Activated T-cell treated with anti-CD3 and anti-CD28 coated beads, Interleukin-2, amount 50 U/mL, for 4 hours (primary cell): ENCODE measurements at places on chromosomes 16 and 17. TPM values are rescaled to one million over a fixed set of nuclear protein-coding genes. Genes with fewer than 3 reads are reported as not detected.

DNA sequence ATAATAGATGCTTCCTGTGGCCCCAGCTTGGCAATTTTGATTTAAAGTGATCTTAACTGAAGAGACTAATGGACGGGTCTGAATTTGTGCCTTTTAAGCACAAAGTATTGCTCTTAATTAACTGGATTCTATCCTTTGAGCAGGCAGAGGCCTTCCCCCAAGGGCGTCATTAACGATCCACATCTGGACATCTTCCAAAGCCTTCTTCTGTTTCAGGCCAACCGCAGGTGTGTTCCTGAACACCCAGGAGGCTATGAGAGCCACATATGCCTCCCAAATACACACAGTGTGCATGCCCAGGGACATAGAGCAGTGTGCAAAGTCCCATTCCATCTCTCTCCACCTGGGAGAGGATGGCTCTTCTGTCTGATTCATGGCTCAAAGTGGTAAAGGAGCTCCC, 42.3 kb downstream of the MAPT start:
- DNase-seq: no peak

LPO gene
- total RNA-seq: not detected

- DNase-seq: no peak
Measured at GRCh38 chr17:46028981-46029565, 30.0 kb downstream of the STH start.

GRCh38 chr17:44356241-44356640, 7.4 kb downstream of the FAM171A2 start:
- DNase-seq: no peak

DNA sequence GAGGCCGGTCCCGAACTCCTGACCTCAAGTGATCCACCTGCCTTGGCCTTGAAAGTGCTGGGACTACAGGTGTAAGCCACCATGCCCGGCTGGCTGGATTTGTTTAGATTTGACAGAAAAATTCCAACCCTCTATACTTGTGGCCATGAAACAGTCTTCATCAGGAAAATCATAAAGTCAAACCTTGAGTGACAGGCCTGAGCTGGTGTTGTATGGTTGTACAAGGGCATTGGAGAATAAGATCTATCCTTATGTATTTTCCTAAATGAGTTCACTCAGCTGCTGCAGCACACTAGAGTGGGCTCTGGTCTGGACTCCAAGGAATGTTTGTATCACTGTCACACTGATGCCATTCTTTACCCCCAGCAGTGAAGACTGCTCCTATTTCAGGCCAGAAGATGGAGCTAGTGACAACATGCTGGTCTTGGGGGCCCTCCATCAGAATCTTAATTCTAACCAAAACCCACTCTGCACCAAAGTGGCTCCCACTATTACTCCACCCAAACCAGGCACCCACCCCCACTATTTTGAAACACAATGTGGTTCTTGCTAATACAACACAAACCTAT, 27.4 kb downstream of the SNX11 start:
- no peak for DNase-seq

TUBB3 gene
- total RNA-seq: 0.68 TPM

DNA sequence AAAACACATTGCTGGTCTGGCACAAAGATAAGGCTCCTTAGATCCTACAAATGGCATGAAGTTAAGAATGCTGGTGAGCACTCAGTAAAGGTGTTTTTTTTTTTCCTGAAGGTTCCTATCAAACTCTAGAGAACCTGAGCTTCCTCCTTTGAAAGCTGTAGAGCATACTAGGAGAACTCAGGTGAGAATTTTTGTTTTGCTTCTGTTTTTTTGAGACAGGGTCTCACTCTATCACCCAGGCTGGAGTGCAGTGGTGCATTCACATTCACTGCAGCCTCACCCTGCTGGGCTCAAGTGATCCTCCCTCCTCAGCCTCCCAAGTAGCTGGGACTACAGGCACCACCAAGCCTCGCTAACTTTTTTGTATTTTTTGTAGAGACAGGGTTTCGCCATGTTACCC, 21.0 kb upstream of the CIITA start:
- DNase-seq: no peak

DNA sequence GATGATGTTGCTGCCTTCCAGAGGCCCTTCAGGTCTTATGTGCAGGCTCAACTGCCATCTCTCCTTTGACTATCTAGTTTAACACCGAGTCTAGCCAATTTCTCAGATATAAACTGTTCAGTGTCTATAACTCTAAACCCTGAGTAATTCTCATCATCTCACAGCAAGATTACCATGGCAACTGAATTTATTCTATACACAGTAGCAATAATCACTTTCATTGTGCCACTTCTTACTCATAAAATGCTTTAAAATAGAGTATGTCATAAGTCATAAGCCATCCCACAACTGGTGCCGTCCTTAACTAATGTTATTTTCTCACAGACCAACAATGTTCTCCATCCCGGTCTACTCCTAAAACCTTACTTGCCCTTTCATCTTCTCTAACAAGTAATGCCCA, 45.0 kb downstream of the SYNRG start:
- DNase-seq: no peak

IQCK gene
- 5.4 TPM for total RNA-seq

DNA sequence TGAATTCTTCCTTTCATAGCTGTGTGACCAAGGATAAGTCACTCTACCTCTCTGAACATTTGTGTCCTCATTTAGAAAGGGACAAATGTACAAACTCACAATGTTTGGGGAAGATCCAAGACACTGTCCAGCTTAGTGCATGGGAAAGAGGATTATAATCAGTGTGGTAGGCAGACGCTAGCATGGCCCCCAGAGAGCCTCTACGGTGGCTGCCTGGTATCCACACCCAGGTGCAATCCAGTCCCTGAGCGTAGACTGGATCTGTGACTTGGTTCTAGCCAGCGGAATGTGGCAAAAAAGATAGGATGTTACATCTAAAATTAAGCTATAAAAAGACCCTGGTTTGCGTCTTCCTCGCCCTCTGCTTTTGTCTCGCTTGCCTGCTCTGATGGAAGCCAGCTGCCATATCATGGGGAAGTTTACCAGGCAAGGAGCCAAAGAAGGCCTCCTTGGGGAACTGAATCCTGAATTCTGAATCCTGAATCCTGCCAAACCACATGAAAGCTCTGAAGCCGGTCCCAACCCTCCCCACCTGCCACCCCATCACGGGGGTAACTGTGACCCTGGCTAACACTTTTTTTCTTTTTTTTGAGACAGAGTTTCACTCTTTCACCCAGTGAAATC, 51.7 kb downstream of the PLXDC1 start:
- no peak for DNase-seq

- no peak for DNase-seq
Measured at GRCh38 chr17:233473-233941, 52.1 kb upstream of the DOC2B start.

DNA sequence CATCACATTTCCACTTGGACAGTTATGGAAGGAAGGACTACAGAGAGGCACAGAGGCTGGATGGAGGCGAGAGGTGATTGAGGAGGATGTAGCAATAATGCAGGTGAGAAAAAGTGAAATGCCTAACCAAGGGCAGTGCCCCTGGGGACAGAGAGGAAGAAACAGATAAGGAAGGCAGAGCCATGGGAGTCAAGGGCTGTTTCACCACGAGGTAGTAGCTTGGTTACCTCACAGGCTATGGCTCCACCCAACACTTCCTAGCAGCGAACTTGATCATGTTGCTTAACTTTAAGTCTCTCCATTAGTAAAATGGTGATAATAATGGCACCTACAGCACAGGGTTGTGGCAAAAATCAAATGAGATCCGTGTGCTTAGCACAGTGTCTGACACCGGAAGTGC, 83.9 kb downstream of the YPEL2 start:
- DNase-seq: no peak

PIGS gene
- 47.0 TPM for total RNA-seq

GRCh38 chr16:75304521-75305363, 53.3 kb upstream of the BCAR1 start:
- DNase-seq: no peak

DNA sequence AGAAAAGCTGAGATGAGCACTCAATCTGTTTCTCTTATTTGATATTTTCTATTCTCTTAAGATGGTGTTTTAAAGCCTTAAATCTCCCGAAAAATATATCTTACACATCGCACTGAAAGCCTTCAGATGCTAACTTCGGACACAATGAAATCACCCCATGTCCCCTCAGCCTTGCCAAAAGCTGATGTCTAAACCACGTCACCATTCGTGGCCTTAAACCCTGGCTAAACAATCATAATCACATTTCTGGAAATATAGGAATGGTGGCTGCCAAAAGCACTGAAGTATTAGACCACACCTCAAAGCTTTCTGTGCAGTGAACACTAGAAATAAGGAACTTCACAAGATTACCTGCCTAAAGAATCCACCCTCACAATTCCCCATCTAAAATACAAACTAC, 402.7 kb downstream of the SOX9 start:
- no peak for DNase-seq

- no peak for DNase-seq
Measured at GRCh38 chr17:40356990-40357881, 7.3 kb downstream of the GJD3 start.

PLA2G10 gene
- total RNA-seq: not detected

- DNase-seq: no peak
Measured at GRCh38 chr17:41383690-41384089, 1.6 kb upstream of the KRT34 start.

KRTAP9-8 gene
- not detected for total RNA-seq

DNA sequence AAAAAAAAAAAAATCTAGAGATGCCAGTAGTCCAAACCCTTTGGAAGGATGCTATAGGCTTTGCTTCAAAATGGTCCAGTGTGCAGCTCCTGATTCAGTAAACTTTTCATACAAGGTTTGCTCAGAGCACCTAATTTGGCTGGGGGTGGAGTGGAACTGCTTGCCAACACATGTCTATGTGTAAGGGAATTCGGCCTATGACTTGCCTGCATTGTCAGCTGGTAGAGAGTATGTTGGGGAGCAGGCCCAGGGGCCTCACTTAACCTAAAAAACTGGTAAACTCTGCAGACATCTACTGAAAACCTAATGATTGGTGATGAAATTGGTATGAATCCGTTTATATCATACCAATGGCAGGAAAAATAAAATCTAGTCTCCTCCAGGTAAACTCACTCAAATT, 1.5 kb upstream of the MFSD6L start:
- DNase-seq: no peak

DNA sequence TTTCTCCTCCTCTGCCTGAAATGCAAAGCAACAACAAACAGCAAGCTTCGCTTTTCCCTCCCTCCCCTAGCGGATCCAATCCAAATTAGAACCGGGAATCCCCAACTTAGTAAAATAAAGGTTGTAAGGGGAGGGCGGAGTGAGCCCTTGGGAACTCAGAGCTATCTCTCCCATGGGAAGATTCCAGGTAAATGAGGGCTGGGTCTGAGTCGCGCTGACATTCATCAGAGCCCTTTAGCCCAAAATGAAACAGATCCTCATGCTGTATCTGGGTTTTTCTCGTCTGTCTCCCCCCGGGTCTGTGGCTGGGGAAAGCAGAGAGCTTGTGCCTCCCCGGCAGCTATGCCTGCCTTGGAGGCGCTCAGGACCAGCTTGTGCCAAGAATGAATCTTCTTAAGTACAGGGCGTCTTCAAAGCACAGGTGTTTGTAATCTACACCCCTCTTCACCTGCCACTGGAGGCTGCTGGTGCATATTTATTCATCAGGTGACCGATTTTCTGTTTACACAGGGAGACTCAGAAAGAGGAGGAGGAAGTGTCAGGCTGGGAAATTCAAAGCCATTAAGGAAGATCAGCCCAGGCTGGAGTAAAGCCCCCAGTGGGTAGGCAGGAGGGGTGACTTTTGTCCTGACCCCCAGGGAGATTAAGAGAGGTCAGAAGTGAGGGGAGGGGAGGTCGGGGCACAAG, 55.0 kb upstream of the GSE1 start:
- no peak for DNase-seq

DNA sequence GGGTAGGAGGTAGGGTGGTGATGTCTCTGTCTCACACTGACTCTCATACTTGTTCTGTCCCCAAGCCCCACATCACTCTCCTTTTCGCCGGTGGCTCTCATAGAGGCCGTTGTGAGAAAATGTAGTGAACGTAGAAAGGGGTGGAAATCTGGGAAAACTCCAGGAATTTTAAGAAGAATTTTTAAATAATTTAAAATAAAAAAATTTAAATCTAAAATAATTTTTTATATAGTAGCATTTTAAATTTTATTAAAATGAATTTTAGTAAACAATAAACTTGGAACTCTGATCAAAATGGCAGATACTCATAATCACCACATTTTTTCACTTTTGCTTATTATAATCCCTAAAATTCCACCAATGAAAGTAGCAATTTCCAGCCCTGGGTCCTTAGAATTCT, 473.6 kb upstream of the ZFHX3 start:
- DNase-seq: no peak

GRCh38 chr17:57956291-57957119, 1.3 kb upstream of the CUEDC1 start:
- DNase-seq: peak; percentile 16

GRCh38 chr16:75653922-75654321, 6.3 kb downstream of the TERF2IP start:
- DNase-seq: no peak

PDP2 gene
- 28.4 TPM for total RNA-seq

DNA sequence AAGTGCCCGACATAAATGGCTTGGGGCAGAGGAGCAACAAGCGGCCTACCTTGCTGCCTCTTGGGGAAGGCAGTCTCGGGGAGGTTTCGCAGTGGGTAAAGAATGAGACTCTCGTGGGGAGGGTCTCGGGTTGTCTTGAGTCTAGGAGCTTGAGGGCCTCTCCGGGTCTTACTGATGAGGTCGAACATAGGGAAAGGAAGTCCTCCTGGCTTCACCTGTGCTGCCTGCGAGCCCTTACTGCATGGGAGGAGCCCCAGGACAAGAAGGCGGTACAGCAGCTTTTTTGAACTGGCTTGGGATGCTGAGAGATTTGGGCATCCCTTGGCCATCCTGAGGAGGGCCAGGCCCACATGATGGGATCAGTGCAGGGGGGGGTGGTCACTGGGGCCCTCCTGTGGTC, 71.4 kb downstream of the SPECC1 start:
- DNase-seq: no peak

DNA sequence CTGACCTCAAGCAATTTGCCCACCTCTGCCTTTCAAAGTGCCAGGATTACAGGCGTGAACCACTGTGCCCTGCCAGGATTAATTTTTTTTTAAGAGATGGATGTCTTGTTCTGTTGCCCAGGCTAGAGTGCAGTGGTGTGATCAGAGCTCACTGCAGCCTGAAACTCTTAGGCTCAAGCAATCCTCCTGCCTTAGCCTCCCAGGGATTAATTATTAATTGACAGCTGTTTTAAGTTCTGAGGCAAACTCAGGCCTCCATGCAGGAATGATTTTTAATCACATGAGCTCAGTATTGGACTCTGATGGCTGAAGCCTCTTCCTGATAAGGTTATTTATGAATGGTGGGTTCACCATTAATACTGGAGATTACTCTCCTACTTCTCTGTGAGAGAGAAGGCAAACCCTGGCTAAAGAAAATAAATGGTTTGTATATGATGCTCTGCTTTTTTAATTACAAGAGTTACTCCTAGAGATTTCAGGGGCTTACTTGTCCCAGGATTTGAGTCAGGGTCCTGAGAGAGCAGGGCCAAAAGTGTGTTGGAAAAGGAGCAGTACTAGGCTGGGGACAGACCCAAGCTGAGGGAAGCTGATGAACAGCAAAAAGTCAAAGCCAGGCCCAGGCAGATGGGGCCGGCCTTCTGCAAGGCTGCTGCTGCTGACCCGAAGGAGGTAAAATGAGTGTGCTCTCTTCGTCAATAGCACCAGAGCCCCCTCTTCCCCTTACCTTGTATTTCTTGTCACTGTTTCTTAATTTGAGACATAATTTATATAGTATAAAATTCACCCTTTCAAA, 56.9 kb upstream of the HAS3 start:
- no peak for DNase-seq

PLEKHH3 gene
- total RNA-seq: 0.63 TPM

ZNF750 gene
- not detected for total RNA-seq

GRCh38 chr17:38735161-38735997, 5.2 kb downstream of the CISD3 start:
- DNase-seq: peak; percentile 79
